GM20000 (cell line): ENCODE measurements at places on chromosomes 7 and 10.

DNA sequence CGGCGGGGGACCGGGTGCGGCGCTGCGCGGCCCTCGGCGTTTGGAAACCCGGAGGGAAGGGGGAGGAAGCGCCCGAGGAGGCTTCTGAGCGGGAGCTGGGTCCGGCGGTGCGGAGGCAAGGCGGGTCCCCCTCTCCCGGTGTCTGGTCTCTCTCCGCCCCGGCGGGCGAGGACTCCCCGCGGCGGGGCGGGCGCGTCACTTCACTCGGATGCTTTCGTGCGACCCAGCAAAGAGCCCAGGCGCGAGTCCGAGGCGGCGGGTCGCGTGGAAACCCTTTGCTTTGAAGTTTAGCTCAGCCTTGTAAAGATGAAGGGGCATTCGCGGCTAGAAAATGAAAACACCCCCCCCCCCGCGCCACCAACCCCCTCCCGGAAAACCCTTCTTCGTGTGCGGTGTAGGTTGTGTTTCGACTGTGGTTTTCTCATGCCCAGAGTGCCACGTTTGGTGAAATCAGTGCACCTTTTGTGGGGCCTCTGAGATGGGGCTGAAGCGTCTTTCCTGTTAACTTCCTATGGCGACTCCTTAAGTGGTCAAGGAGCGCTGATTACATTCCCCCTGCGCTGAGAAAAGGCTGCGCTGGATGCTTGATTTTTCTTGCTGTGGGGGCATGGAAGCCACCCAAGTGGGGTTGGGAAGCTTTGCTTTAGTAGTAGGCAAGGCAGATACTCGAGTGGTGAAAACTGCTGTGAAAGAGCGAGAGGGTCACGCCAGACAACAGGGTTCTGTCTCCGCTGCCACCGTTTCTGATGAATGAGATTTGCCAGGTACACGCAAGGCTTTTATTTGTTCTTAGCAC, 876 bp downstream of the GNAI1 start:
- DNase-seq: peak; percentile 41

DNA sequence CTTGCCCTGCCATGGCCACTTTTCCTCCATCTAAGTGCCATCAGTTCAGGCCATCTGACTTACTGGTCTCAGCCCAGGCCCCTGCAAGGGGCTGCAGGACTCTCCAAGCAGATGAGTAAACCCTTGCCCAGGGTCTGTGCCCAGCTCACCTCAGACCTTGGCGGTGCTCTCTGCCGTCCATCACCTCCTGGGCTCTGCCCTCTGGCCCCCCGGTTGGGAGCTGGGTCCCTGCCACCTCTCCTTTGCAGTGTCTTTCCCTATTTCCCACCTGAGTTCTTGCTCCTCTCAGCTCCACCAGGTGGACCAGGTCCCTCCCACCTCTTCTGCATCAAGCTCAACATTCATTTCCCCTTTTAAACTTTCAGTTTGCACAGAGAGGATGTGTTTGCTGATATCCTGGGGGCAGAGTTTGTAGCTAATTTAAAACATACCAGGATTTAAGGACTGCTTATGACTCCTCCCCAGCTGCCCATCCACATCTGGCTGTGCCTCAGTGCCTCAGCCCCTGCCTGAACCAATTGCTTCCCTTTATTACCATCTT, 135.5 kb downstream of the SLIT1 start:
- no peak for DNase-seq

- no peak for DNase-seq
Measured at GRCh38 chr10:122078326-122078725, 89.4 kb downstream of the TACC2 start.

- no peak for DNase-seq
Measured at GRCh38 chr10:126868371-126868770, 36.9 kb upstream of the DOCK1 start.

- DNase-seq: no peak
Measured at GRCh38 chr10:80487421-80487785, 33.3 kb downstream of the TSPAN14 start.

DNA sequence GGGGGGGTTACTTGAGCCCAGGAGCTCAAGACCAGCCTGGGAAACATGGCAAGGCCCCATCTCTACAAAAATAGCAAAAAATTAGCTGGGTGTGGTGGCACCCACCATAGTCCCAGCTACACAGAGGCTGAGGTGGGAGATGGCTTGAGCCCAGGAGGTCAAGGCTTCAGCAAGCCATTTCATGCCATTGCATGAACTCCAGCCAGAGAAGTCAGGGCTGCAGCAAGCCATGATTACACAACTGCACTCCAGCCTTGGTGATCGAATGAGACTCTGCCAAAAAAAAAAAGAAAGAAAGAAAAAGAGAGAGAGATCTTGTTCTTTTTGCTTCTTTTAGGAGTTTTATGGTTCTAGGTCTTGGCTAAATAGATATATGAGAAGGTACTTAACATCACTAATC, 200.2 kb upstream of the PHYHIPL start:
- DNase-seq: no peak

GRCh38 chr10:7258948-7259523, 151.8 kb downstream of the SFMBT2 start:
- DNase-seq: peak; percentile 69

- DNase-seq: no peak
Measured at GRCh38 chr10:3516234-3516922, 268.6 kb downstream of the KLF6 start.

GRCh38 chr10:59222788-59223187, 46.3 kb downstream of the PHYHIPL start:
- DNase-seq: no peak

DNA sequence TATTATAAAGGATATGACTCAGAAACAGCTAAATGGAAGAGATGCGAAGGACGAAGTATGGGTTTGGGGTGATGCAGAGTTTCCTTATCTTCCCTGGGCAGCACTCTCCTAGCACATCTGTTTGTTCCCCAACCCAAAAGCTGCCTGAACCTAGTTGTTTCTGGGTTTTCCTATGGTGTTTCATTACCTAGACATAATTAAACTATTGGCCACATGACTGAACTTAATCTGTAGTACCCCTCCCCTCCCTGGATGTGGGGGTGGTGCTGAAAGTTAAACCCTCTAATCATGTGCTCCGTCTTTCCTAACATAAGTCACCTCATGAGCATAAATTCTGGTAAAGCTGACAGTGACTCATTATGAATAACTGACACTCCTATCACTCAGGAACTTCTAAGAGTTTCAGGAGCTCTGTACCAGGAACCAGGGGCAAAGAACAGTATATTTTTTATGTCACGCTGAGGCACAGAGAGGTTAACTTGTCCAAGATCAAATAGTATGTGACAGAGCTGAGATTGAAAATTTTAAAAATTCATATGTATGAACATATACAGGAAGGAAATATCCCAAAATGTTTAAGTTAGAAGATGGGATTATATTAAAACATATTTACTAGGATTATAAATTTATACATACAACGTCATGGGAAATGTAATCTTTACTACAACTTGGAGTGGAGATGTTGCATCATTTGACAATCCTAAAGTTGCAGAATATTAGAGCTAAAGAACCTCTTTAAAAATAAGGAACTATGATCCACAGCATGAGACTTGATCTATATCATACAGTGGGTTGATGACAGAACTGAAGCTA, 4.8 kb downstream of the STRIP2 start:
- no peak for DNase-seq

- peak; percentile 83 for DNase-seq
Measured at GRCh38 chr10:100827819-100828737, 82.7 kb downstream of the PAX2 start.

DNA sequence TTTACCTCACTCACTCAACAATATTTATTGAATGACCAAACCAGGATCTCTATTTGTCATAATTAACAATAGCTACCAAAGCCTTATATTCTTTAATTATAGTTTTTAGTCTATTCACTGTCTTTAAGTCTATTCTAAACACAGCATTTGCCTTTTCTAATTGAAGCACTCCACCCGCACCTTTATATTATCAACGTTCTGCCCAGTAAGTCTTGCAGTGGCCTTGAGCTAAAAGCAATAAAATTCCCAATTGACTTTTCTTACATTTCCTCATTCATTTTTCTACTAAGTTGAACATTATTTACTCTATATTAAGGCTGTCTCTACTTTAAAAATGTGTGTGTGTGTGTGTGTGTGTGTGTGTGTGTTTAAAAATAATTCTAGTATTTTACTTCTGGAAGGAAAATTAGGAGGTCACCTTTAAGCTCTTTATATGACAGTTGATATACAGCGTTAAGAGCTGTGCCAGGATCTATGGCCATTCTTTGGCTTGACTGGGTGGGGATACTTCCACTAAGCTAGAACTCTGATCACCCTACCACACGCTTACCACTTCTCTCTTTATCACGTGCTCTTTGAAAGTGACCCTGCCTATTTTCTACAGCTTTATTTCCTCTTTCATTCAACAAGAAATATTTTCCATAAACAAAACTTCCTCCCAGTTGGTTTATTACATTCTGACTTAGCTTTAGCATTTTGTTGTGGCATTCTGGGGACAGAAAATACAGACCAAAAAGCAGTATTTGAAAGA, 8.8 kb downstream of the PAPSS2 start:
- DNase-seq: no peak

- no peak for DNase-seq
Measured at GRCh38 chr7:32453341-32454011, 36.7 kb downstream of the LSM5 start.
